Tracheal epithelial cell (primary cell): ENCODE measurements at places on chromosomes 6 and 20. TPM values are rescaled to one million over a fixed set of nuclear protein-coding genes. Genes with fewer than 3 reads are reported as not detected.

The LGSN gene
- total RNA-seq, result 0.21 TPM in 1 of 2 replicates, not detected in the other

The KCNK5 gene
- 0.21 and 0.72 TPM in 2 replicates for total RNA-seq

The WFDC2 gene
- 0.96 TPM in 1 of 2 replicates, not detected in the other for total RNA-seq

The HSD17B8 gene
- total RNA-seq, result 48.0 and 64.6 TPM in 2 replicates

The OLIG3 gene
- total RNA-seq, result not detected in 2 replicates

The BPIFB1 gene
- total RNA-seq, result not detected in 2 replicates

The KATNA1 gene
- total RNA-seq, result 17.5 and 27.5 TPM in 2 replicates

The RBPJL gene
- not detected in 2 replicates for total RNA-seq

The TGM2 gene
- 2.6 and 67.5 TPM in 2 replicates for total RNA-seq

The DSP gene
- total RNA-seq, result 710 and 886 TPM in 2 replicates

The ANGPT4 gene
- total RNA-seq, result not detected in 2 replicates

The PRKN gene
- 0.48 and 0.64 TPM in 2 replicates for total RNA-seq

The HINT3 gene
- 27.3 and 28.0 TPM in 2 replicates for total RNA-seq

The GABRR1 gene
- total RNA-seq, result not detected in 2 replicates

The RTF2 gene
- 59.9 and 63.4 TPM in 2 replicates for total RNA-seq
